SK-N-MC (cell line): ENCODE measurements at places on chromosomes 1 and 21.

- no peak for DNase-seq
These were observed 23.8 kb downstream of the SLC27A3 start for GRCh38 chr1:153799016-153799415.

DNA sequence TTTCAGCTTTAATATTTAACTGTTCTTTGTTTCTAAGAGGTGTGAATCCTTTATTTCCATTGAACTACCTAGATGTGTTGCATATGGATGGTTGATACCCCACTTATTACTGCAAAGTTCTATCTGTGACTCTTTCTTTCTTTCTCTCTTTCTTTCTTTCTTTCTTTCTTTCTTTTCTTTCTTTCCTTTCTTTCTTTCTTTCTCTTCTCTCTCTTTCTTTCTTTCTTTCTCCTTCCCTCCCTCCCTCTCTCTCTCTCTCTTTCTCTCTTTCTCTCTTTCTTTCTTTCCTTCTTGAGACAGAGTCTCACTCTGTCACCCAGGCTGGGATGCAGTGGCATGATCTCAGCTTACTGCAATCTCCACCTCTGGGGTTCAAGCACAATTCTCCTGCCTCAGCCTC is 34.1 kb downstream of the GABPB2 start:
- no peak for DNase-seq

GRCh38 chr1:31666263-31666963 is 21.7 kb upstream of the PEF1 start:
- no peak for DNase-seq

DNA sequence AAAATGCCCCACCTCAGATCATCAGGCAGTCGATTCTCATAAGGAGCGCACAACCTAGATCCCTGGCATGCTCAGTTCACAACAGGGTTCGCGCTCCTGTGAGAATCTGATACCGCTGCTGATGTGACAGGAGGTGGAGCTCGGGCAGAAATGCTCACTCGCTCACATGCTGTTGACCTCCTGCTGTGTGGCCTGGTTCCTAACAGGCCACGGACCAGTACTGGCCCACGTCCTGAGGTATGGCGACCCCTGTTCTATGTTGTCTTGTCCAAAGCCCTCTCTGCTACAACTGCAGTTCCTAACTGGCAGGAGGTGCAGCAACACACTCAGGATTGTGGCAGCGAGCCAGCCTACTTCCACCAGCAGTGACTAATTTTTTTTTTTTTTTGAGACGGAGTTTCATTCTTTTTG is 70.6 kb downstream of the CLSTN1 start:
- DNase-seq: no peak

GRCh38 chr1:110746644-110747259 is 72.0 kb upstream of the KCNA3 start:
- peak; percentile 20 for DNase-seq

DNA sequence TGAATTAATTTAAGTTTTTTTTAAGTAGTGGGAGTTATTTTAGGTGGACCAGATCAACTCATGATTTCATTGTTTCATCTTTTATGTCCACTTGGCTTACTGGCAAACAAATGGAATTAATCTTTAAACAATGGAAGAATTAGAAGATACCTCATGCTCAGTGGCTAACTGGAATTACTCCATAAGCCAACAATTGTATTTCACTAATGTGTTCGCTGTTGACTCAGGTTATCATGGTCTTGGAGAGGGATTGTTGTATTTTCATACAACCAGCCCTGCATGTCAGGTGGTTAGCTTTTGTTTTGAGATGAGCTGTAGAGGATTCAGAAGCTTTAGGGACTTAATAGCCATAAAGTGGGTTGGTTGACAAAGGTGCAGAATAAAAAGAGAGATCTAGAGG is 57.2 kb upstream of the HMCN1 start:
- no peak for DNase-seq
